ENCODE measurements at places on chromosomes 2 and 18.

- no peak for DNase-seq
Measured at GRCh38 chr2:86194751-86195054, 559 bp downstream of the IMMT start.

DNA sequence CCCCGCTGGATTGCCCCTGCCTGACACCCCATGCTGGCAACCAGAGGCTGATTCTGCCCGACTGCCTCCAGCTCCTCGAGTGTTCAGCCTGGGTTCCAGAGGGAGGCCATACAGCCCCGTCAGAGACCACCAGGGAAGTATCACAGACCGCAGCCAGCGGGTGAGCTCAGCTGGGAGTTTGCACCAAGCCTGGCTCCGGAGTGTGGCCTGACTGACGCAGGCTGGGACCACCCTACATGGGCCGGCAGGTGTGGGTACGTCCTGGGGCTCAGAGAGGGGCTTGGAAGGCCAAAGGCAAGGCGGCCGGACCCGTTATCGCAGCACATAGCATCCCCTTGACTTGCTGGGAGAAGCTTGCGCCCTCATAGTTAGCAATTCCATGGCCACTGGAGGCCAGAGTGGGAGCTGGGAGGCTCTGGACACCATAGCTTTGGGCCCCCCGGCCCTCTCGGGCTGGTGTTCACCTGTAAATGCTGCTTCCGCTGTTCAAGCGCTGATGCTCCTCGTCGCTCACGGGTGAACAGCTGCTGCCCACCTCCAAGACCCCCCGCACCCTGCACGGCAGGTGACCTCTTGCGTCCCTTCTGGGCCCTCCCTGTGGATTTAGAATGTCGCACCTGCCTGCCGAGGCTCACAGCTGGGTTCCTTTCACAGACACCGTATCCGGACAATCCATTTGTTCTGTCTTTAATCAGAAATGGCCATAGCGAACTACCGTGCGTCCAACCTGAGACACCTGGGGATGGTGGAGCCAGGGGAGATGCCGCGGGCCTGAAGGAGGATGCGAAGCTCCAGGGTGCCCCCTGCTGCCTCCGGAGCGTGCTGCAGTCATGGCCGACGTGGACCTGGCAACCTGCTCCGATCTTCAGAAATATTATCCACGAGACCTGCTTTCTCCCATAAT lies 31.2 kb upstream of the SLC66A3 start:
- DNase-seq: peak; percentile 19

DNA sequence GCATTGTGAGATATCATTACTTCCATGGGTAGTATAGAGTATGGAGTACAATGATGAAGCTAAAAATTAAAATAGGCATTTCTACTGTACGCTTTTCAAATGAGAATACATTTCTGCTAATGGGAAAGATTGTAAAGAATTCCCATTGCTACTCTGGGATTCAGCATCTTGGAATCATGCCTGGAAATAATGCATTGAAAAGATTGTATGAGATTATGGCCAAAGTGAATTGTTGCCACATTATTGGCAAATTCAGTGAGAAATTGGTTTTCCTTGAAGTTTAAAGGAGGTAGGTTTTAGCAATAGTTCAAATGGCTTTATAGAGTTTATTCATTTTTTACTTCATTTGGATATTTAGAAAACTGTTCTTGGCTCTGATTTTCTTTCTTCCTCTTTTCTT lies 157.9 kb downstream of the GULP1 start:
- DNase-seq: no peak

DNA sequence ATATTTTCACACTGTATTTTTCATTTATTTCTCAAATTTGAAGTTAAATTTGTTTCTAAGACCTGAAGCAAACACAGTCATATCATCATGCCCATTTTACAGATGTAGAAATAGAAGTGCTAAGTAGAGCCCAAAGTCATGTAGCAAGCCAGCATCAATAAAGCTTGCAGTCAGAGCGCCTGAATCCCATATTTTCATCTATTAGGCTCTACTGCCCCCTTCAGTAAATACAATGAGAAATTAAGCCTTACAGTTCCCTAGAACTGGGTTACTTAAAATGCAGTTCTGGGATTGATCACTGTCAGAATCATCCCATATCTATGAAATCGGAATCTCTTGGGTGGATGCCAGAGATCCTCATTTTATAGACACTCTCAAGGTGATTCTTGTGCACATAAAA lies 419.9 kb downstream of the TGIF1 start:
- DNase-seq: no peak

DNA sequence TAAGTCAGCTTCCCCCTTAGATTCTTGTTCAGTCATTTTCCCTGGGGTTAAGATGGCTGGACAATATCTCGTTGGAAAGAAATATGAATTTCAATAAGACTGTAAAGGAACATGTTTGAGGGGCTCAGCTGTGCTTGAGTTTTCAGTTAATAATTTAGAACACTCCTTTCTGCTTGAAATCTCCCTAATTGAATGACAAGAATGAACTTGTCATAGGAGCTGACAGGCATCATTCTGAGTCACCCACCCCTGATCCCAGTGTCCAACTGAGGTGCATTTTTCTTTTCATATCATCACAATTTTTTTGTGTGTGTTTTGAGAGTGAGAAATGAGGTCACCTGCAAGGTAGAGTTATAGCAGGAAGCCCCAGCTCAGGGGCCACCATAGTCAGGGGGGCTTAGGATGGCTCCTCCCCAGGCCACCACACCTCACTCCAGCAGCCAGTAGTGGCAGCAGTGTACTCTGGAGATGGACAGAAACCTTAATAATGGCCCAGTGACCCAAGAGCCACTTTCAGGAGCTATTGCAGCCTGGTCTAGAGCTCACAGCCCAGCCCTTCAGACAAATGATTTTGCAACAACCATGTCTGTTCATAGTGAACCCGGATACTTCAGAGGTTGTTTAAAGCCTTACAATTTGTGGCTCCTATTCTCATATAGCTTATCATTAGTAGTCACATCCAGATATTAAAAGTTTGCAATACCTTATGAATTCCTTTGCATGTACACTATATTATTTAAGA lies 174.5 kb downstream of the MAIP1 start:
- no peak for DNase-seq

GRCh38 chr2:41379496-41380221 lies 668.2 kb upstream of the PKDCC start:
- DNase-seq: no peak

DNA sequence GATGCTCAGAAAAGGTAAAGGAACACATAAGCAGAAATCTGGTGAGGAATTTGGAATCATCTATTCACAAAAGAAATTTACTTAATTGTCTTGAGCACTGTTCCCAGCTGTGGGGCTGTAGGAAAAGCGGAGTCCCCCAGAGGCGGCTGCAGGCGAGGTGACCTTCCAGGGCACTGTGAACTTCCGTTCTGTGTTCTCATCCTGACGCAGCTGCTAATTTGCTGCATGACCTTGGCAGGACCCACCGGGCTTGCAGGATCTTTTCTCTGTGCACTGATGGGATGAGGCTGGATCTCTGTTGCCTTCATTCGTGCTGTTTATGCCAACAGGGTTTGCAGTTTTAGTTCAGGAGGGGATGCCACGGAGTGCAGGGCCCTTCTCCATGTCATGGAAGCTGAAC lies 301.9 kb upstream of the MYT1L start:
- DNase-seq: no peak

DNA sequence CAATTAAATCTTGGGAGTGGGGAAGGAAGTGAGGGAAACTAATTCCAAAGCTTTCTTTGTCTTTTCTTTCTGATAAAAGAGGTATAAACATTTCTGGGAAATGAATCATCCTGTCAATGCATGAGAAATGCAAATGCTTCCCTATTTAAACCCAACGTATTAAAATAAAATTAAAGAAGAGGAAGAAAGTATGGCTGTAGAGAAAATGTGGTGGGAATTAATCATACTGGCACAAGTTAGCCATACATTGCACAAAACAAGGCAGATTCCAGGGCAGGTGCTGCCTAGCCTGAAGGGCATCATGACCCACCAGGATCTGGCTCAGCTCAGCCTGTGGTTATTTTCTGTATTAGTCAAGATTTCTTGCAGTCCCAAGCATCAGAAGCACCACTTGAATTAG lies 338.0 kb downstream of the NYAP2 start:
- DNase-seq: no peak

- DNase-seq: no peak
Measured at GRCh38 chr18:61551586-61551985, 218.4 kb downstream of the CDH20 start.

GRCh38 chr18:12879840-12880540 lies 4.0 kb downstream of the PTPN2 start:
- no peak for DNase-seq

GRCh38 chr18:53886058-53886457 lies 338.4 kb downstream of the MBD2 start:
- no peak for DNase-seq

DNA sequence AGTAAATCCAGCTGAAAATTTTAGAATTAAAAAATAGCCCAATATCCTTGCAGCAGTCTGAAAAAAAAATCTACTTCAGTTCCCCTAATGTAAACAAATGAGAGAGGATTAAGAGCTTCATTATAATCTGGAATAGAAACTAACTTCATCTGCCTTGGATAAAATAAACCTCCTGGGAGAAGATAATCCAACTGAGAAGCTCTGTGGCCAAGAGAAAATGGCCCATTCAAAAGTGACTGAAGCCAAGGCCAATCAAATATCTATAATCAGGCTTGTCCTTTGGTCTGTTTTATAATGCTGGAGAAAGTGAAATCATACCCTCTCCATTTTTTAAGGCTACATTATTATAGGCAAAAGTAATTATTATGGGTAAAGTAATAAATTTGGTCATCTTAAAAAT lies 110.0 kb downstream of the NEB start:
- DNase-seq: no peak

DNA sequence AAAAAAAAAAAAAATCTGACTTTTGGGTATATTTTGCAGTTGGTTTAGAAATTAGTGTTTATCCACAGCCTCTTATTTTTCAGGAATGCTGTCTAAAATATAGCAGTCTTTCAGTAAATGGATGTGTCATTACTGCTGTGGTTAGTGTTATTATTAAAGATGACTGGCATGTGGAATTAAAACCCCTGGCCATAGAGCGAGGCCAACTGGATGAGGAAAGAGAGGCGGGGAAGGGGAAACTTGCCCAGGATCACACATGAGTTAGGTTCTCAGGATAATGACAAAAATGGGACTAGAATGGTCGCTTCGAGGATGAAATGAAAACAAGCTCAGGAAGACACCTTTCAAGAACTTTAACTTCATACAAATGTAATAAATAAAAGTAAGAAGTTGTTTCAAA lies 57.4 kb upstream of the APCDD1 start:
- no peak for DNase-seq

DNA sequence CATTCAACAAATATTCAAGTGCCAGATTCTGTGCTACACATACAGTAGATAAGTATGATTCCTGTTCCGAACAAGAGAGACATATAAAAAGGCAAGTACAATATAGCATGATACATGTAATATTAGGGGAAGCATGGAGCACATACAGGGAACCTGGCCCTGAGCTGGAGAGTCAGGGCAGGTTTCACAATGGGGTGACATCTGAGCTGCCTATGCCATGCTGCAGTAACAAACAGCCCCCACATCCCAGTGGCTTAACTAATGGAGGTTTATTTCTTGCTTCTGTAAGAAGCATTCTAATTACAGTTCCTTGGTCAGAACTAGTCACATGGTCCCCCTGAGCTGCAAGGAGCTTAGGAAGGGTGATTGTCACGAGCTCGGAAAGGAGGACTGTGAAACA lies 27.3 kb upstream of the TACR1 start:
- no peak for DNase-seq

GRCh38 chr2:226623587-226624368 lies 175.8 kb downstream of the IRS1 start:
- no peak for DNase-seq

DNA sequence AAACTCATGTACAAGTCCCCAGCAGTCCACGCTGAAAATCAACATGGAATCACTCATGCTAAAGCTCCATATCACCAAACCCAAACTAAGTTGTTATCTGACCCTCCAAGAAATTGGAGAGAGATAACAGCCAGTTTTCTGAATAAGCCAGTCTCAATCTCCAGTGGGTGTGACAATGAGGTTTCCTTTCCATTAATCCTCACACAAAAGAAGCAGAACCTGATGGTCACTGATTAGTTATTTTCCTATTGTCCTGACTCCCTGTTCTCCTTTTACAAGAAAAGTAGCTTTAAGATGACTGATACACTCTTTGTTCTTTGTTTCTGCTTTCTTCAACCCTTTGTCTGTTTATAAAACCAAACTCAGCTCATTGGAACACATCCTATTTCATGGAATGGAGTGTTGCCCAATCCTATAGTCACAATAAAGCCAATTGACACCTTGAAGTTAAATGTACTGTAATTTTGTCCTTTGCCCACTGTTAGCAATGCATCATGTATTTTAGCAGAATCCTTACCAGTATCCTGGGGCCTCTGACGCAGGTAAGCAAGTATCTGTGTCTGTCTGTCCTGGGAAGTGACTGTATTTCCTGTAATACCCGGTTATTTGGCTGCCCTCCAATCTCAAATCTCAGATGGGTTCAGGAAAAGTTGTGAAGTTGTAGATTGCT lies 30.6 kb upstream of the SH3RF3 start:
- DNase-seq: no peak

DNA sequence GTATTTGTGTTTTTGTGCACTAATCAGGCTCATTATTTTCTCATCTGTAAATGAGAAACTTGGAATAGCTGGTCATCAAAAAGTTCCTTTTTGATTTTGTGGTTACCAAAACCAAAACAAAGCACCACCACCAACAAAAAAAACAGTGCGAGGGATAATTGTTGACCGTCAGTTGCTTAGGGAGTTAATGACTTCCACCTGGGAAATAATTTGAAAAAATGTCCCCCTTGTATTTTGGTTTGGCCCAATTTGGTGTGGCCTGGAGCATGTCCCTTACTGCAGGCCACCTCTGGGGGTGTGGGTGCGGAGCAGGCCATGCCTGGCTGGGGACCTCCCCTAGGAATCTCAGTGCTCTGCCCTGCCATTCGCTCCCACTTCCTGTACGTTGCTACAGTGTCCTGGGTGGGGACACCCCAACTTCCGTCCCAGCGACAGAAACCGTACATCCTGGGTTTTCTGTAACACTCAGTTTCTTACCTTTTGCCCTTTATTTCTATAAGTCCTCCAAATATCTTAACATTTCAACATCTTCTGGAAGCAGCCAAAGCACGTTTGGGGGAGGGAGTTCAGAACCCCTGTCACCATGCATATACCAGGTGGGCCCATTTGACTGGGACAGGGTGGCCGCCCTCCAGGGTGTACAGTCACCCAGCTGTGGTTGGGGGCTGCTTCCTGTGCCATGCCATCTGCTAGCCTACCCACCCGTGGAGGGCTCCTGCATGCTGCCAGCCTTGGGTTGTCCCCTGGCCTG lies 31.3 kb downstream of the NCK2 start:
- peak; percentile 33 for DNase-seq

GRCh38 chr2:74908748-74909444 lies 49.5 kb upstream of the POLE4 start:
- no peak for DNase-seq

- DNase-seq: no peak
Measured at GRCh38 chr18:25230658-25231326, 121.2 kb downstream of the ZNF521 start.
